ENCODE measurements at places on chromosomes 2 and 18. TPM values are rescaled to one million over a fixed set of nuclear protein-coding genes. Genes with fewer than 3 reads are reported as not detected.

GRCh38 chr2:47899915-47900816, 6.1 kb downstream of the FBXO11 start:
- DNase-seq = no peak

DNA sequence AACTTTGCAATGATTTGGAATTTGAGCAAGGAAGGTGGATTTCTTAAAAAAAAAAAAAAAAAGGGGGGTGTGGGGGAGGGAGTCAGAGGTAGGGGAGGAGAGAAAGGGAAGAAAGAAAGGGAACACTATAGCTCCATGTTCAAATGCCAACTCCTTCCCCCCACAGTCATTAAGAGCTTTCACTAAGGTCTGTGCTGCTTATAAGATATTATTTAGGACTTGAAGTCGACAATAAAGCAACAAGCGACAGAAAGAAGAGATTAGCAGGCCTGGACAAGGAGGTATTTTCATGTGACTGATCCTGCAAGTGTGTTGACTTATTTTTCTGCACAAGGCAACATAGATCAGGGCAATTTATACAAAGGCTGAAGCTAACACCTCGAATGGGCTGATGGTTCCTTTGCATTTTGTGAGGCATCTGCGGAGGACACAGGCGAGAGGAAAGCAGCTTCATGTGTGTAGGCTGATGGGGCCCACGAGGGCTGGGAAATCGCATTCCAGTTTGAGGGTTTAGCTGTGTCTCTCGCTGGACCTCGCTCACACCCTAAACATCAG, 382.0 kb downstream of the SOX11 start:
- no peak for DNase-seq

GRCh38 chr2:207722773-207723424, 11.5 kb downstream of the CCNYL1 start:
- DNase-seq = no peak

DNA sequence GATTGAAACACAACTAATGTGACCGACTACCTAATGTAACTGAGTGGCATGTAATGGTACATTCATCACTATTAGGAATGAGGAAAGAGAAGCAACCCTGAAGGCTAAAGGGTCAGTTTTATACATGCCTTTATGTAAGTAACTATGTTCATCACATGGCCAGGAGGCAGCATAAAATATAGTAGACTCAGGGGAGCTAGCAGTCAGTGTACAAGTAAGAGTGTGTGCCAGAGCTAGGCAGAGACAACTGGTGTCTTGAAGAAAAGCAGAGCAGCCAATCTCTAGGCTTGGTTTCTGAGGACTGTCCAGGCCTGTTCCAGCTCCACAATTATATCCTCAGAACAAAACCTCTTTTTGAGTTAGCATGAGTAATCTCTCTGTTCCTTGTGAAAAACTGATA, 18.1 kb downstream of the SMAD2 start:
- no peak for DNase-seq

- DNase-seq = no peak
Observed at GRCh38 chr2:235541016-235541415, 47.2 kb downstream of the AGAP1 start.

- no peak for DNase-seq
Observed at GRCh38 chr18:43211059-43211458, 66.2 kb downstream of the SYT4 start.

GRCh38 chr2:169107645-169108044, 38.3 kb downstream of the DHRS9 start:
- no peak for DNase-seq

DNA sequence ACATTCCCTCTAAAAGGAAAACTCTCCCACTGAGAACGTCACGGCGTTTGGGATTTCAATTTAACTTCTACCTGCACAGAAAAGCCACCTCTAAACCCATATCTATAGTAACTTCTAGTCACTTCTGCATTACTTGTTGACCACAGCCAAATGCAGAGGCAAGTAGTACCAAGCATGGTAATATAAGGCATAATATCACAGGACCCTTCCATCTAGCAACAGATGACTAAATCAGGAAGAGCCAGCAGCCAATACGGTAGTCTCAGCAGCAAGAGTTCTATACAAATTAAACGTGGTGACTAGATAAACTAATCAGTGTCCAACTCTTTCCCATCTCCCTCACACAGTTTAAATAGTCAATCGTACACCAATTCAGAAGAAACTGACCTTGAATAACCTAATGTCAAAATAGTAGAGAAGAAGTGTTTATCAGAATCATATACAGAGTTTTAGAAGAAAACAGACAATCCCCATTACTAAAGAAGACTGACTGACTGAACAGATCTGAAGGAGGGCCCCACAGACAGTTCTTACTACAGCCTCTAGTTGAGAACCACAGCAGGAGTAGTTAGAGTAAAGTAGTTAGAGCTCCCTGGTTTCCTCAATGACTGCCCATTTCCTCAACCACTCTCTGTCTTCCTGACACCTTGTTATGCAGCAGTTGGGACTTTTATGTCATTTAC, 30.0 kb downstream of the MEMO1 start:
- DNase-seq = no peak

GRCh38 chr2:47334356-47335136, 68.4 kb upstream of the MSH2 start:
- DNase-seq = no peak

GRCh38 chr2:239543702-239544101, 142.9 kb upstream of the HDAC4 start:
- DNase-seq = no peak

DNA sequence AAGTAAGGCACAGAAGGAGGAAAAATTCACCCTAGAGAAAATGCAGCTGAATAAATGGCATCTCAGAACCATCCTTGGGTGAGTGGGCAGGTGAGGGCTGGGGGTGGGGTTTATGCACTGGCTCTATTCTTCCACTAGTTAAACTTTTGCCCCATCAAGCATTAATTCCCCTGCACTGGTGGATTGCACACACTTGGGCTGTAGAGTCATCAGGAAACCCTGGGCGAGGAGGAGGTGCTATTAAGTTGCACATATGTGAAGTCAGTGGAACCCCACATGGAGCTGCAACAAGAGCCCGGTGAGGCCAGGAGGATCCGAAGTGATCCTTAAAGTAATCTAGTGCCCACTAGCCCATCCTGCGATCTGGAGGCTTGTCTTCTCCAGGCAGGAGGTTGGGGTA, 6.8 kb upstream of the DNAJB2 start:
- DNase-seq = no peak

DNA sequence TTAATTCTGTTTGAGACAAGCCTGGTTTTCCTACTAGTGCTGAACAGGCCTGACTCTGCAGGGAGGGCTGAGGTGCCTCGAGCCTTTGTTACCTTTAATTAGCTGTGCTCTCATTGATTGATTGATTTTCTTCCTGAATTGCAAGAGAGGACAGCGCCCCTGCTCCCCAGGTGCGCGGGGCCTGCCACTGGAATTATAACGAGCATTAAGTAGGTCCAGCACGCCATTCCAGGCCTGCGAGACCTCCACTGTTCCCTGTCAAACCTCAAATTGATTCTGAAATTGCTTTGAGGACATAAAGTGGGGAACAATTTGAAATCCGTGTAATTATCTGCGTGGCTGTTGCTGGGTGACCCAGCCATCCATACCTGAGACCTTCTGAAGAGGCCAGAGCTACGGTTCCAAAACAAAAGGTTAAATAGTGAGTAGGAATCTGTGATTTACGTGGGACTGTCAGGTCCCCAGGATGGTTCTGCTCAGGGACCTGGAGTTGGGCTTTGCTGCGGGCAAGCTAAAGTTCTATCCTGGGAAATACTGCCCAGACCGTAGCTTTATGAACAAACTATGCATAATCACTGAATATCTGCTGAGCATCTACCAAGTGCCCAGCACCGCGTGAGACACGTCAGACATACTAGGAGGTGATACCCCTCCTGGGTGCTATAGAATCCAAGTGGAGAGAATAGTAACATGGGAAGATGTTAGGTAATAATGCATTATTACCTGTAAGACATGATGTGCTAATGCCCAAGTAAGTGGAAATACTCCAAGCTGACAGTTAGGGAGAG, 104.1 kb downstream of the ZBTB7C start:
- no peak for DNase-seq

- DNase-seq = no peak
Observed at GRCh38 chr2:235347691-235348090, 146.2 kb upstream of the AGAP1 start.

The POTEJ gene
- not detected for total RNA-seq

The XRCC5 gene
- total RNA-seq = 282 TPM

The SCN2A gene
- 0.29 TPM for total RNA-seq

The ATP8B1 gene
- total RNA-seq = 171 TPM

The MRPS9 gene
- 24.5 TPM for total RNA-seq

The OXER1 gene
- total RNA-seq = 3.1 TPM

All from ureter (tissue), 1 donor.